GM03348 (cell line): ENCODE measurements at places on chromosomes 12 and 14.

- DNase-seq, result no peak
These were observed 191.7 kb upstream of the LHX5 start for GRCh38 chr12:113663396-113663795.

GRCh38 chr14:75175677-75176141 lies 703 bp downstream of the TMED10 start:
- no peak for DNase-seq

GRCh38 chr14:36627981-36628380 lies 33.7 kb upstream of the PAX9 start:
- no peak for DNase-seq

- DNase-seq, result no peak
These were observed 555.9 kb downstream of the BCL11B start for GRCh38 chr14:98716133-98716532.

DNA sequence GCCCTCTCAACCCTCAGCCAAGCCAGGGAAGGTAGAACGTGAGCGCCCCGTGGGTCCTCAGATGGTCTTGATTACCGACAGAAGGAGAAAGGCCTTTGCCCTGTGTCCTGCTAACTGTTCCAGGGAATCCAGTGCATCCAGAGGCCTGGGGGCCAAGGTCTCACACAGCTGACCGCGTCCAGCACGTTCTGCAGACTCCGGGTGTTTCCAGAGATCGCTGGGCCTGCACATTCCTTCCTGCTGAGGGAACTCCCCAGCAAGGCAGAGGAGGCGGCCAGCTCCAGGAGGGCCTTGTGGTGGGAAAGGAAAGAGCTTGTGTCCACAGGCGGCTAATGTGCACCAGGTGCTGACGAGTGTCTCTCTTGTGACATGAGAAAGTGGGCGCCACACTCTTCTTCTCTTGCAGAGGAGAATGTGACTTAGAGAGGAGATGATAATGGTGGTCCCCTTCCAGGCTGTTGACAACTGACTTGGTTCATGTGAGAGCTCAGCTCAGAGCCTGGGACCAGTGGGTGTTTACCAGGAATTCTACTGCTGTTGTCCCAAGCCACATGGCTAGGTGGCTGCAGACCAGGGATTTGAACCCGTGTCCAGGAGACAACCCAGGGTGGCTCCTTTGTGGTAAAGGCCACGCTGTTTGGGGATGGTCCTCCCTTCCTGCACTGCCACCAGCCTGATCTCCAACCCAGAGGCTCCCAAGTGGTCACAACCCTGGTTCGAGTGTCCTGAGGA lies 46.8 kb upstream of the DLK1 start:
- peak; percentile 83 for DNase-seq

DNA sequence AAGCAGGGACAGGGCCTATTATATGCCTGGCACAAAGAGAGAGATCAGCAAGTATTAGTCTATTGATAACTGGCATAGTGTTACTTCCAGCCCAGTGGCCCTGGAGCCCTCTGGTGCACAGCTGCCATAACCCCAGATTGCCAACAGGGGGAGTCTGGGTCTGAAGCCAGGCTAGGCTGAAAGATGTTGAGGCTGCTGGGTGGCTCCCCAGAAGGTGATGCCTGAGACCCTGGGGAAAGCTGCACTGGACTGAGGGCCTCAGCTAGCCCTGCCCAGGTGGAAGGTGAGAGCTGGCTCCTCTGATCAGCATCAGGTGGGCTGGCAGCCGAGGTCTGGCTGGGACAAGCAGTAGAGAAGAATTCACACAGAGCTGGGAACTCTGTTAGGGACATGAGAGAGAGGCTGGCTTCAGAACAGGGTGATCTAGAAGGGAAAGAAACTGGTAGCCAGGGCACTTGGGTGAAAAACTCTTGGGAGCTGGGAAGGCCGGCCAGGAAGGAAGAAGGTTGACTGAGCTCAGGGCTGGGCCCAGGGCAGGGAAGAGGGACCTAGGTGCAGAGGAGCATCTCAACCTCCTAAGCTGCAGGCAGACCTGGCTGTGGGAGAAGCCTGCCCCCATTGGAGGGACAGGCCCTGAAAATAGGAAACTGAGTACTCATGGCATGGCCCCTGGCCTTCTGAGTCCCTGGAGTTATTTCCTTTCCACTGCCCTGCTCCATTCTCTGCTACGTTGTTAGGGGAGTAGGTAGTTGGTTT lies 3.9 kb downstream of the GZMH start:
- peak; percentile 46 for DNase-seq

GRCh38 chr12:123141615-123142517 lies 9.0 kb downstream of the PITPNM2 start:
- DNase-seq, result peak; percentile 63

- no peak for DNase-seq
These were observed 180.2 kb downstream of the TSPAN9 start for GRCh38 chr12:3257411-3257810.

- DNase-seq, result no peak
These were observed 235.3 kb downstream of the CCDC91 start for GRCh38 chr12:28425526-28425925.

DNA sequence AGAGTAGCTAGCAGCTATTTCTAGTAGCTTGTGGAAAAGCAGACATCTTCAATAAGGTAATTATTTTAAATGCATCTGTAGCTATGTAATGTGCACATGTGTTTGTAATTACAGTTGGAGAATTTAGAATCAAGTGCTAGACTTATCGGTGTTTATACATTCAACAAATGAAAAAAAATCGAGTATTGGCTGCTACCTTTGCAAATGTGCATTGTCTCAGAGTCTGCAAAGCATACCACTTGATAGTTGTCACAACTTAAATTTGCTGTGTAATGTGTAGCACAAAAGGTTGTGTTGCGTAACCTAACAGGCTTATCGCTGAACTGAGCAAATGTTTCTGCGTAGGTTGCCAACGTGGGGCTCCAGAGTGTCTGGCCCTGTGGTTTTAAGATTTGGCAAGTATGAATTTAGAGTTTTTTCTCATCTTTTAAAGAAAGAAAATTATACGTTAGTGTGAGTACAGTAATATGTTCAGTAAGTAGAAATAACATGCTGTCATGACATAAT lies 44.3 kb downstream of the TMTC2 start:
- no peak for DNase-seq

GRCh38 chr12:59651229-59651920 lies 55.5 kb downstream of the SLC16A7 start:
- peak; percentile 7 for DNase-seq

DNA sequence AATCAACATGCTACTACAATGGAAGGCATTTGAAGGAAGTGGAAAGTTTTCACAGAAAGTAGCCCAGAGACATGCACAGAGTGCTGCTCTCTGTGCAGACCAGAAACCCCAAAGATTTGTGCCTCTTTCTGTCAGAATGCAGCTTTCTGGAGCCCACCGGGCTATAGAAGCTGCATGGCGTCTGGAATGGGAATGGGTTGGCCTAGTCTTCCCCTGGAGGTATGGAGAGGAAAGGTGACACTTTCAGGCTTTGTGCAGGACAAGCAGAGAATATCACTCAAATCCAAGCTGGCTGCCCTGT lies 21.3 kb upstream of the ZFP36L1 start:
- no peak for DNase-seq

- no peak for DNase-seq
These were observed 311.1 kb downstream of the SLC6A15 start for GRCh38 chr12:84601483-84601882.

GRCh38 chr12:83122623-83122934 lies 435.9 kb downstream of the TMTC2 start:
- peak; percentile 59 for DNase-seq

DNA sequence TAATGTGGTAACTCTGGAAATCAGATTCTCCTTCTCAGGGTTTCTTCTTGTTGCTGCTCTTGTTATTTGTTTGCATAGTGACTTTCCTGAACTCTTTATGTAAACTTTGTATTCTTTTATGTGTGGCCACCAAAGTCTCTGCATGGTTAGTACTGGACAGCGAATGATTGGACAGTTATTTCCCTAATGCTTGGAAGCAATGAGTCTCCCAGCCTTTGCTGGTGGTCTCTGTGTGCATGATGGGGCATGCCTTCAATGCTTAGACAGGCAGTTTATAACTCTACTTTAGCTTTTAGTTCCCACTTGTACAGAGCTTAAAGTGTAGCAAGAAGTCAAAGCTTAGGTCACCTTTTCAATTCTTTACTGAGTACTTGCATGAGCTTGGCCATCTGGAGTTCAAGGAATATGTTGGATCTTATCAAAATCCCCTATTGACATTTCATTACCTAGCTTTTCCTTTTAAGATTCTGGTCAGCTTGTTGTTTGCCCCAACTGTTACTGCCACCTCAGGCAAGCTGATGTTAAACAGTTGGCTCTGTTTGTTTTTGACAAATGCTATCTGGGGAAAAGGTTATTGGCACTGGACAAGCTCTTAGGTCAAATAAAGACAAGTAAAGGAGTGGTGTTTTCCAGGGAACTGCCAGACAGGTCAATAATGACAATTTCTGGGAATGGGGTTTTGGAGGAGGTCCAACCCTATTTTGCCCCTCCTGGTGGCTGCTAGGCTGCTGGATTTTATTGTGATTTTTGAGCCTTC lies 12.3 kb downstream of the CCDC91 start:
- no peak for DNase-seq

DNA sequence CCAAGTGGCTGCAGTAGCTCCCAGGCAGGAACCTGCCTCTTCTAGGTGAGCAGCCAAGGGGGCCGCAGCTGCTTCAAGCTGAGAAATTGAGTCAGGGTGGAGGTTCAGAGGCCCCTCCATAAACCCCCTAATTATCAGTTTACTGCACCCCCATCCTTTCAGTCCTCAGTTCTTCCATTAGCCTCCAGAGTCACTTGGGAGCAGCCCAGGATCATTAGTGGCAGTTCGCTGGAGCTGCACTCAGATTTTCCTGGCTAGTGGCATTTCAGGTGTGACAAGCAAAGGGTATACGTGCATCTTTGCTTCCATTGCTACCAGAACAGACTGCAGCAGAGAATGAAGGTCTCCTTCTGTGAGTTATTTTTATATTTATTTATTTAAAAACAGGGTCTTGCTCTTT lies 358.7 kb downstream of the FUT8 start:
- no peak for DNase-seq

DNA sequence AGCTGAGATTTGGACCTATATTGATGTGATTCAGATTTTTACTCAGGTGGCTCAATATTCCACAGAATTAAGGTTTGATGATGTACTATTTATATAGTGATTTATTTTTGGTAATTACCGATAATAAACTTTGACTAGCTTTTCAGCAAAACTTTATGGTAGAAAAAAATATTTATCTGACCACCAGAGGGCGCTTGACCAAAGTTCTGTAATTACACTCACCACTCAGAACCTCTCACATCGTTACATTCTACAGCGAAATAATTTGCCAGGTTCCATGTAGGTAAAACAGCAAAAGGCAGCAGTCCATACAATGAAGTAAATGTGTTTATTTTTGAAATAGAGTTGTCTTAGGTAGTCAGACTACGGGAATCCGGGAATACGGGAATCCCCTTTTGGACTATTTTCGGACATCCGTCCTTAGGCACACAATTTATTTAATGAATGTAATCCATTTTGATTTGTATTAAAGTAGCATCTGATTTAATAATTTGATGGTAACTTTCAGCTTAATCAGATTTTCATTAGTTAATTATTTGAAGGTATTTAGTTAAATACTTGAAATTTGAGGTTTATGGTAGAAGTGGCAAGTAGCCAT lies 143.0 kb upstream of the DDHD1 start:
- DNase-seq, result peak; percentile 53

DNA sequence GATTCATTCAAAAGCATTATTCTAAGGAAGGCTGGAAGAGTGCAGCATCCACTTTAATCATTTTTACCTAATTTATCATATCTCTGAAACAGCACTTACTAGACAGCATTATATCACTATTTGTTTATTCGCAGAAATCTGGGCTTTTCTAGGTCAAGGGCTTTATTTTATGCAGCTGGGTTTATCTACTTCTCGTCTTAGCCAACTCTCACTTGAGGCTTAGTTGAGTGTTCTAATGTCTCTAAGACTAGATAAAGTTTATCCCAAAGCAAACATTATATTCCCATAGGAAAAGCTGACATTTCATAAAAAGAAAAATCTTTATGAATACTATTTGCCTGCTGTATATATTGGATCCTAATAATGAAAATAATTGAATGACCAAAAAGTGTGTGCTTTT lies 720.8 kb upstream of the FLRT2 start:
- no peak for DNase-seq

- DNase-seq, result no peak
These were observed 184.0 kb downstream of the AACS start for GRCh38 chr12:125249066-125249824.
